ENCODE measurements at places on chromosomes 1 and 21. TPM values are rescaled to one million over a fixed set of nuclear protein-coding genes. Genes with fewer than 3 reads are reported as not detected.

C1QA gene
- total RNA-seq = 0.35 TPM

GRCh38 chr1:183911285-183911684 is 106.4 kb downstream of the RGL1 start:
- DNase-seq = no peak

DNA sequence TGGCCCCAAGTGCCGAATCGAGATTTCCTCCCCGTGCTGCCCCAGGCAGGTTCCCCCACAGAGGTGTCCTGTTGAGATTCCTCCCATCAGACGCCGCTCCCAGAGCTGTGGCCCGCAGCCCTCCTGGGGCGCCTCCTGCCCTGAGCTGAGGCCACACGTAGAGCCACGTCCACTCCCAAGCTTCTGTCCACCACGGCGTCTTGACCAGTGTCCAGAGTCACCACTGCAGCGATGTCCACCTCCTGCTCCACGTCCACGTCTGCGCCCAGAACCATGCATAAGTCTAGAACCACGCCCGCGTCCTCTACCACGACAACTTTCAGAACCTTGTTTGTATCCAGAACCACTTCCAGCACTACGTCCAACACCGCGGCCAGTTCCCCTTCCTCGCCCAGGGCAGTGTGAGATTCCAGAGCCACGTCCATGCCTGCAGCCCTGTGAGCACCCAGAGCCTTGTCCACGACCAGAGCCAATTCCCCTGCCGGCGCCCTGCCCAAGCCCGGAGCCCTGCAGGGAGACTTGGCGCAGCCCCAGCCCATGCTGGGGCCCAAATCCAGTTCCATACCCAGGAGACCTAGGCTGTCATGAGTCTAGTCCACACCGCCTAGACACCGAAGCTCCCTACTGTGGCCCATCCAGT is 2.8 kb downstream of the KPRP start:
- DNase-seq = no peak

C2CD2 gene
- total RNA-seq = 14.1 TPM

Measured in SJCRH30 (cell line).